Astrocyte of the cerebellum (primary cell): ENCODE measurements at places on chromosomes 6 and 20.

GRCh38 chr6:33217246-33217645 lies 8.9 kb downstream of the RING1 start:
- DNase-seq, result no peak

DNA sequence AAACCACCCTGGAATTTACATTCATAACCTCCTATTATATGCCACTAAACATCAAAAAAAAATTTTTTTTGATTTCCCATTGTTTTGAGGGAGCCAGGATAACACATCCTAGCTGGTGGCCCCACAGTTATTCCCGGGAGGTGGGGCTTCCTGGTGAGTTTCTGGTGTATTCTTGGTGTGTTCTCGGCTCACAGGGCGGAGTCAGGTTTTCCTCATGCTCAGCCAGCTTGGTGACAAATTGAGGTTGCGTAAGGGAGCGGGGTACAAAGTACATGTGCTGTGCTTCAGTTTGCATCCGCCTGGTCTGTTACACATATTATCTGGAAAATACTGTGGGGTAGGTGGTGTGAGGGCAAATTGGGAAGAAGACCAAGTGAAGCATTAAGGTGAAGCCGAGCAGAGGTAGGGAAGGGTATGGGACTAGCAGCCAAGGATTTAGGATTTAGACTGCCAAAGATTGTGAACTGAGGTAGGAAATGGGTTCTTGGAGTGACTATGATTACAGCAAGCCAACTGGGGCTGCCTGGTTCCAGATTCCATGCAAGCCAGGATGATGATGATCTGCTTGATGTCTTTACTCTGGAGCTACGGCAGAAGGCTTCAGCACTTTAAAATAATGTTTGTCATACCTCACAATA lies 46.2 kb upstream of the EEF1A1 start:
- no peak for DNase-seq

DNA sequence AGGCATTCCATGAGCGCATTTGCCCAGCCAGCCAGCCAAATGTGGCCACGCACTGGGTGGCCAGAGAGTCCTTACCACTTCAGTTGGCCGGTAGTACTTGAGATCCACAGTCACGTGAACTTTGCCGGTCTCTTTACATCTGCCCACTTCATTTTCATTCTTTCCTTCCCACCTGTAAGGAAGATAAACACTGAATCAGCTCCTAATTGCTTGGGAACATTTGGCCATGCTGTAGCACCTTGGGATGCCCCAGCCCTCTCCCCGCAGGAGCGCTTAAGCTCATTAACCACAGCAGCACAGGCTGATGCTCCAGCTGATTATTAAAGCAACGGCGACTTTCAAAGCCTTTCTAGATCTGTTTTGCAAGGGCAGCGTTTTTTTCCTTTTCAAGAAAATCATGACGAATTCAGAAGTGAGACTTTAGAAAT lies 116.6 kb downstream of the FOXC1 start:
- no peak for DNase-seq

- DNase-seq, result no peak
Measured at GRCh38 chr6:106396426-106397220, 36.1 kb downstream of the CRYBG1 start.

GRCh38 chr6:50724381-50725124 lies 11.2 kb downstream of the TFAP2D start:
- DNase-seq, result no peak

GRCh38 chr6:109290143-109290931 lies 91.9 kb downstream of the CD164 start:
- no peak for DNase-seq

DNA sequence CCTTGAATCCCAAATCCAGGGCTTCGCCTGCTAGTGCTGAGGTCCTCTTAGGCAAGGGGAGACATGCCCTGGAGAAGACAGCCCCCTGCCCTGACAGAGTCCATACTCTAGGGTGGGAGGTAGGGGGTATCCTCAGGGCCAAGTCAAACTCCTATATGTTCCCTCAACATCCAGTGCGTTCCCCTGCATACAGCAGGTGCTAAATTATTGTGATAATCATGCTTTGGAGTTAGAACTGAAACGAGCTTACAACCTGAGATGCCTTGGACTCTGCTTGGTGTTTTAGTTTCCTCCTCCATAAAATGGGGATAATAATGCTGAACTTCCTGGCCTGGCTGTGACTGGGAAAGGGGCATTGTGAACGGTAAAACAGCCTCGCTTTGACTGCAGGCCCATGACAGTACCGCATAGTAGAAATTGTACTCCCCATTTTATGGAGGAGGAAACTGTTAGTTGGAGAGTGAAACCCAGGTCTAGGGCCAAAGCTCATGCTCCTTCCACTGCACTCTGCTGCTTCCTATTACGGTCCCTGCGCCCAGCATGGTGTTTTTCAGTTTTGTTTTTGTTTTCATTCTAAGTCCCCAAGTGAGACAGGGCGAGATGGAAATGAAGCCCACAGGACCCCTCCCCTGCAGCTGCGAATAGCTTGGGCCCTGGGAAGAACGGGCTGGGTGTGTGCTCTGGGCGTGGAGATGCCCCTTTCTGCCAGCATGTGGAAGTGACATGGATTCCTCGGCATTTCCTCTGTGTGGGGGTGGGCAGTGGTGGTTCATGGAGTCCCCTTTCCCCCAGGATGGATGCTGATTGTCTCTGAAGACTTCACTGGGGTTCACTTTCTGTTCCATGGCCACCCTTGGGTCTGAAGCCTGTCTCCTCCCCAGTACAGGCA lies 162.5 kb downstream of the VEGFA start:
- no peak for DNase-seq

GRCh38 chr6:3294396-3294795 lies 35.6 kb downstream of the PSMG4 start:
- DNase-seq, result no peak

DNA sequence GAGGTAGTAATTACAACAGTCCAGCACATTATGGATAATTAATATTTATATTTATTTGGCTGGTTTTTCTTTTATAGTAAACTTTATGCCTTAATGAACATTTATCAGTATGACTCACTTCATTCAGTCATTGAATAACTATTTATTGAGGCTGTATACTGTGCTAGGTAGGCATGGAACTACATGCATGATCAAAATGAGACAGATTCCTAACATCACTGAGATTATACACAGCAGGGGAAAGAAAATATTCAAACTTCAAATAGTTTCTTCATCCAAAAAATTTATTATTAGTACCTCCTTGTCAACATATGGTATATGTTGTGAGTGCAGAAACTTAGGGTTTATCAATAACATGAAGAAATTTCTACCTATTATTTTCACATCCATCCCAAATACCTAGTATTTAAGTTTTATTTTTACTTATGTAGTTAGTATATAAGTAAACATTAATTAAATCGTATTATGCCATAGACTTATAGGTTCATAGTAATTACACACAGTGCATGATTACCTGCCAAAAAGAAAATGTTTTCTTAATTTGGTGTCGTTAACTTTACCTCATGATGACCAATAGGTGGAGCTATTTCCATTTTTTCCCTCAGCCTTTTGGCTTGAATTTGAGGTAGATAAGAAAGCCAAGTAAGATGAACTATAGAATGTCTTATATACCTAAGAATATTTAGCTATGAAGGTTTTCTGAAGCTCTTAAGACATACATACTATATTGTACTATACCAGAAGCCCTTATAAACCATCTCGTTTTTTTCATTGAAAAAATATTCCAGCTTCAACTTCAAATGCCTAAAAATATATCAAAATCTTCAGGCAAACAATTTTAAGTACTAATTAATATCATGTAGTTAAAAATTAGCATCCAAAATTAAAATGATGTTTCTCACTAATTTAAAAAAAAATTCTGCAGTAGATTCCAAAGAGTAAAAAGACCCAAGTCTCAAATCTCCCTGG lies 12.5 kb upstream of the TMEM30A start:
- DNase-seq, result peak; percentile 67

DNA sequence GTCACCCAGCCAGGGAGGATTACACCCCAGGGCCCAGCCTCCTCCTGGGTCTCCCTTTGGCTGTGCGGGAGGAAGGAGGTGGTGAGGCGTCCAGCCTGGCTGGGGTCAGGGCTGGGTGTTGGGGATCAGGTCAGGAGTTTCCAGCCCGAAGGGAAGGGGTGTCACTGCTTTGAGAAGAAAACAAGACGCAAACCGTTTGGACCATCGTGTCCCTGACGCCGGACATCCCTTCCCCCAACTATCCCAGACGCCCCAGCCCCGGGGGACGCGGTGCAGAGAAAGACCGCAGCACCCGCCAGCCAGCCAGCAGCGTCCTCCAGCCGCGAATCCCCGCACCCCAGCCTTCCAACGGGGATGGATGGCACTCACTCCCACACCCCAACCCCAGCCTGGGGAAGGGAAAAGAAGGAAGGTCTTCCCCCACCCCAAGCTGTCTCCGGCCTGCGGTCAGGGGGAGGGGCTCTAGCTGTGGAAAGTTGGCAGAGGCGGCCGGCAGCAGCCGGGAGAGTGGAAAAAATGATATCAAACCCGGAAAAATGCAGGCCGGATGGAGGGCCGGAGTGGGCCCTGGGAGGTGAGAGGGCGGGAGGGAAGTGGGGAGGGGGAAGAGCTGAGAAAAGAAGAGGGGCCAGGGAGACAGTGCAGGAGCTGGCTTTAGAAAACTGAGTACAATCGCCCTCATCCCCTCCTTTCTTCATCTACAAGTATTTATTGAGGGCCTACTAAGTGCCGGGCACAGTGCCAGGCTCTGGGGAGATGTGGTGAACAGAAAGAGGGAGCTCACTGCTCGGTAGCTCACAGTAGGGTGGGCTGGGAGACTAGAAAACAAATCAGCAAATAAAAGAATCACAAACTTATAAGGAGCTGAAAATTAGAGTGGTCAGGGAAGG lies 10.6 kb downstream of the REM1 start:
- no peak for DNase-seq

- DNase-seq, result no peak
Measured at GRCh38 chr20:60883496-60883895, 368.6 kb upstream of the CDH4 start.

- no peak for DNase-seq
Measured at GRCh38 chr6:120606743-120607142, 727.5 kb downstream of the TBC1D32 start.

DNA sequence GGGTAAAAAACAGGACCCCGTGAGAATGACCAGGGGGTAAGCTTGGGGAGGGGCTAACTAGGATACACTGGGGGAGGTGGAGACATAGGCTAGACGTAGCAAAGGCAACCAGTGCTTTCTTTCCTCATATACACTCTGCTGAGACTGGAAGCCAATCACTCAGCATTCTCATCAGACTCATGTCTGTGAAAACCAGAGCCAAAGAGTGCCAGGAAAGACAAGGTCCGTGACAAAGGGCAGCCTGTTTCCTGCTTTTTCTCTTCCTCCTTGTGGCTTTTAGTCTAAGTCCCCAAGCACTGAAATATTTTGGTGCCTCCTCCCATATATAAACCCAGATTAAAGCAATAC lies 97.9 kb upstream of the NEDD9 start:
- no peak for DNase-seq

DNA sequence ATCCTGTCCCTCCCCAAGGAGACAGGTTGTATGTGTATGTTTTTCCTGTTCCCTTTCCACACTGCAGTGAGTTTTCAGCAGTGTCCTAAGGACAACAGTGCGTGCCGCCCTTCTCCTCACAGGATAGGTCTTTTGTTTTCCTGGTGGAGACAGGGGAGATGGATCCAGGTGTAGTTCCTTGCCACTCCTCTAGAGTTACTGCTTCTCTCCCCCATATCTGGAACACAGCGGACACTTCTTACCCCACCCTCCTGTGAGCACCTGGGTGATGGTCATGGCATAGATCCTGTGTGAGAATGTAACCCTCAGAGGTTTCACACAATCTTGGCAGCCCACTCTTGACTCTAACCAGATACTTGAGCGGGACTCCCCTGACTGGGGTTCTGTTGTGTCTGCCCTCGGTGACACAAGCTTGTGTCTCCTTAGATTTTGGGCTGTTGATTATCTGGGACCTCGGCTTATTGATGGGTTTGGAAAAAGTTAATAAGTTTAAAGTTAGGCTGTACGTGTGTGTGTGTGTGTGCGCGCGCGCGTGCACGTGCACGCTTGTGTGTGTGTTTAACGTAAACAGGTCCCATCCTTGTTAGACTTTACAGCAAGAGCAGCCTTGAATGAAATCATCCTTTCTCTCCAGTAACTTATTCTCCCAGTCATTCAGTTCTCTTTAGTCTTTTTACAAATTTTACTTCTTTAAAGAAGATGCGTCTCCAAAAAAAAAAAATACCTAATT lies 131.3 kb upstream of the EDN1 start:
- no peak for DNase-seq

- DNase-seq, result no peak
Measured at GRCh38 chr20:57256205-57256604, 10.2 kb downstream of the BMP7 start.

GRCh38 chr20:47476452-47476851 lies 25.2 kb upstream of the NCOA3 start:
- DNase-seq, result no peak

- no peak for DNase-seq
Measured at GRCh38 chr6:135826236-135826804, 25.2 kb upstream of the PDE7B start.

DNA sequence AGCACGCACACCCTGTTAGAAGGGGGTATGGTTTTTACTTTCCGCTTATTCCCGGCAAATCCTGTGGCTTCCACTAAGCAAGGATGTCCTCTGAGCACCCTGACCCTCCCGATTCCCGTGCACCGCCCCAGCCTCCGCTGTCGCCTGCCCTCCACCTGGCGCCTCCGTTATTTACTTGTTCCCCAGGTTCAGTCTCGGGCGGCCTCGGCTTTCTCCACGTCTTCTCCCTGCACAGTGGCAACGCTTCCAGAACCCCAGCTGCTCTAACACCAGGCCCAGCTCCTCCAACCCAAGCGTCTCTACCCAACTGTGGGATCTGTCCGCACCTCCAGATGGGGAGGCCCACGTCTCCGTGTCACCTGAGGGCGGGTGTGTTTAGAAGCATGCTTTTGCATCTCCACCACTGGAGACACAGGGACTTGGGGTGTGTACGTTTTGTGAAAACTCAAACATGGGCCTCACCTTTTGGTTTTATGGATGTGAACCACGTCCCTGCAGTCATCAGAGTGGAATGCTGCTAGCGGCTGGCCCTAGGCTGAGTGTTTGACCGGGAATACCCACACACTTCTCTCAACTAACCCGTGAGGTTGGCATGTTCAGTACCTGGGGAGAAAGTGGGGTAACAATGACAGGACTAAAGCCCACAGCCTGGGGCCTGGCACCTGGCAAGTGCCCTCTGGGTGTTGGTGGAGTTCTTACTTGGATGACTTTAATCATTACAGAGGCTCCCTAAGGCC lies 79.9 kb downstream of the THBS2 start:
- no peak for DNase-seq

GRCh38 chr6:109096208-109096607 lies 901 bp downstream of the CEP57L1 start:
- no peak for DNase-seq
